Stimulated activated CD4-positive, alpha-beta T cell treated with anti-CD3 and anti-CD28 coated beads, Interleukin-12 subunit alpha, Interleukin-12 subunit beta, amount 100 ng/mL, for 48 hours (primary cell): ENCODE measurements at places on chromosomes 13 and 19.

DNA sequence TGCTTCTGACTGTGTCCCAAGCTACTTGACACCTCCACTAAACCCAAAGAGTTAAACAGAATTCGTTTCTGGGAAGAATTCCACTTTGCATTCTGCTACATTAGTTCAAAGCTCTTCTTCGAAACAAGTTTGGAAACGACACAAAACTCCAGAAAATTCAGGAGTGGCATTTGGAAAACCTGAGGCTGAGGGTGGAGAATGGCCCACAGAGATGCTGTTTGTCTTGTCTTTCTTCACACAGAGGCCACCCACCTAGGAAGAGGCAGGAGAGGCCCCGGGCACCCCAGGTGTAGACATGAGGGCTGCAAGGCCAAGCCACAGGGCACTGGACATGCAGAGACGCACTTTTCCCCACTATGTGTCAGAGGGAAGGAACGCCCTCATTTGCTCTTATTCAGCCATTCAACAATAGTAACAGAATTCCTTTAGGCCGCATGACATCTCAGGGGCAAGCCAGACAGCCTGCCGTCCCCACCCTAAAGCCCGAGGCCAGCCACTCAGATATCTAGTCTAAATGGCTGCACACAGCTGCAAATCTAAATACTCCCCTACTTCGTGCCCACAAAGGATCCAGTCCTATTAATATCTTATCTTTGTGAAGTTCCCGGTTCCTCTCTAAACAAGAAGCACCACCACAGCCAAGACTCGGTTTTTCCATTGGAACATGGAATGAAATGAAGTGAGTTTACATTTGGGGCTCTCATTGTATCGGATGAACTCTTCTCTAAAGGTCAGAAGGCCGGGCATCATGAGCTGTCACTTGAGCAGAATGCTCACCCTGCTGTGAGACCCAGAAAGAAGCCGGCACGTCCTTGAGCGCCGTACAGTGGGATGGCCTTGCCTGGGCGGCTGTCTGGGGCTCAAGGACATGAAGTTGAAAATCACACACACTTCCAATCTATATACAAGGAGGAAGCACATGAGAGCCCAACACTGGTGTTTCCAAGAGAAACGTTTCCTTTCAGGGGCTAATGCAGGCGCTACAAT lies 19.8 kb downstream of the COL4A1 start:
- no peak for DNase-seq

GRCh38 chr19:2294687-2295335 lies 12.8 kb upstream of the PEAK3 start:
- no peak for DNase-seq

DNA sequence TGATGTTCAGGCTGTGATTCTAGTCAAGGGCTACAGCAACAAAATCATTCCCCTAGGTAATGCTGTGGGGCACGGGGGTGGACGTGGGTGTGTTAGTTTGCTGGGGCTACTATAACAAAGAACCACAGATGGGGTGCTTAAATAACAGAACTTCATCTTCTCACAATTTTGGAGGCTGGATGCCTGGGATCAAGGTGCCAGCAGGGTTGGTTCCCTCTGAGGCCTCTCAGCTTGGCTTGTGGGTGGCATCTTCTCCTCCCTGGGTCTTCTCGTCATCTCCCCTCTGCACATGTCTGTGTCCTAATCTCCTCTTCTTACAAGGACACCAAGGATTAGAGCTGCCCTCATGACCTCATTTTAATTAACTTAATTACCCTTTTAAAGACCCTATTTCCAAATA lies 114.9 kb downstream of the ESD start:
- DNase-seq: no peak

GRCh38 chr19:3353493-3353892 lies 12.9 kb upstream of the NFIC start:
- no peak for DNase-seq

DNA sequence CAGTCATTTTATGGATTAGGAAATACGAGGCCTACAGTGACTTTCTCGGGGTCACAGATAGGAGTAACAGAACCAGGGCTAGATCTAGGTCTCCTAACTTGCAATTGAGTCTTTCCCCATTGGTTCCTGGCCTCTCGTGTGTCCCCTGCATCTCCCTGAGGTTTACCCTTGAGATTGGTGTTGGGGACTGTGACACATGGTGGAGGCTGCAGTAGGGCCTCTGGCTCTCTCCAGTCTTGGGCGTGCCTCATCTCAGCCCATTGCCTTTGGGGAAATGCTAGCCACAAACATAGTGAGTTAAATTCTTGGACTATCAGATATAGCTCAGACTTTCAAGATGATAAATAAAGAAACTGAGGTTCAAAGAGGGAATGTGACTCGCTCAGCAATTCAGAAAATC lies 212.1 kb downstream of the KCNRG start:
- no peak for DNase-seq

DNA sequence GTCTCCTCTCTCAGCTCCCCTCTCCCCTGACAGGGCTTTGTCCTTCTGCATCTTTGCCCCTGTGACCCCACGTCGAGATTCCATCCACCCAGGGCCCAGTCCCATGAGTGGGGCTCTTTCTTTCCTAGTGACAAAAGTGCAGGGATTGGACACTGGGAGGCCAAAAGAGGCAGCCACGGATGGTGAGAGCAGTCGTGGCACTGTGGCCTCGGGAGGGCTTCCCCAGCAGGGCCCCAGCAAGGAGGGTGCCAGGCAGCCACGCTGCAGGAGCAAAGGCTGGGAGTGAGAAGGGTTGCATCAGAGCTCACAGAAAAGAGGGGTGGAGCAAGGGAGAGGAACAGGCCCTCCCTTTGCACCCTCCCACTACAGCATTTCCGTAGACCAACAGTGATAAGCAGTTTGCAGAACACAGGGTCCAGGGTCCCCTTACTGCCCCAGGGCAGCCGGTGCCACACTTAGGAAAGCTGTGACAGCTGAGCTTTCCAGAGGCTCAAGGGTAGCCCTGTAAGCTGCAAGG lies 4.9 kb downstream of the ZSCAN1 start:
- DNase-seq: no peak

DNA sequence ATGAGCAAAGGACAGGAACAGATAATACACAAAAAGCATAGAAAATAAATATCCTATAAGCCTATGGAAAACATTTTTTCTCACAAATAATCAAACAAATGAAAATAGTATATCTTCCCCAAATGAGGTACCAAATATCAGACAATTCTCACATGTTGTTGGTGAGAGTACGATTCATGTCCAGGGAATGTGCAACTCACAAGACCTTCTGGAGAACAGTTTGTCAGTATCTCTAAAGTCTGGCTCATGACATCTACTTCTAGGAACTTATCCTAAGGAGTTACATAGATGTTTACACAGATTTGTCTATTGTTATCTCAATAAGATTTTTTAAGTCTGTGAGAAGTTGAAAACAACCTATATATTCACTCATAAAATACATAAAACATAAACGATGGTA lies 80.3 kb upstream of the ARHGEF7 start:
- DNase-seq: no peak

DNA sequence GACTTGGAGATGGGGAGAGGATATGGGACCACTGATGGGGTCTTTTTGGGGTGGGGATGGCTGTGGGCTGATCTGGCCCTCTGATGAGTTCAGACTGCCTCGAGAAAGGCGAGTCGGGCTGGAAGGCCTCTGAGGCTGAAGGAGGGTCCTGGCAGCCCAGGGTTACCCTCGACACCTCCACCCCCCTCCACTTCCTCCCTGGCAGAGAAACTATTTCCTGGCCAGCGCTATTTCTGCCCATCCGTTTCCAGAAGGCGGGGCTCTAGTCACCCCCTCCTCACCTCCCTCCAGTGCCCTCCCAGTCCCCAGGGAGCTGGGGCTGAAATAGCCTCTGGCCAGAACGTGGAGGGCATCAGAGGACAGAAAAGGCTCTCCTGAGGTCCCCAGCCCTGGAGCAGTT lies 9.7 kb downstream of the EXOC3L2 start:
- DNase-seq: no peak

DNA sequence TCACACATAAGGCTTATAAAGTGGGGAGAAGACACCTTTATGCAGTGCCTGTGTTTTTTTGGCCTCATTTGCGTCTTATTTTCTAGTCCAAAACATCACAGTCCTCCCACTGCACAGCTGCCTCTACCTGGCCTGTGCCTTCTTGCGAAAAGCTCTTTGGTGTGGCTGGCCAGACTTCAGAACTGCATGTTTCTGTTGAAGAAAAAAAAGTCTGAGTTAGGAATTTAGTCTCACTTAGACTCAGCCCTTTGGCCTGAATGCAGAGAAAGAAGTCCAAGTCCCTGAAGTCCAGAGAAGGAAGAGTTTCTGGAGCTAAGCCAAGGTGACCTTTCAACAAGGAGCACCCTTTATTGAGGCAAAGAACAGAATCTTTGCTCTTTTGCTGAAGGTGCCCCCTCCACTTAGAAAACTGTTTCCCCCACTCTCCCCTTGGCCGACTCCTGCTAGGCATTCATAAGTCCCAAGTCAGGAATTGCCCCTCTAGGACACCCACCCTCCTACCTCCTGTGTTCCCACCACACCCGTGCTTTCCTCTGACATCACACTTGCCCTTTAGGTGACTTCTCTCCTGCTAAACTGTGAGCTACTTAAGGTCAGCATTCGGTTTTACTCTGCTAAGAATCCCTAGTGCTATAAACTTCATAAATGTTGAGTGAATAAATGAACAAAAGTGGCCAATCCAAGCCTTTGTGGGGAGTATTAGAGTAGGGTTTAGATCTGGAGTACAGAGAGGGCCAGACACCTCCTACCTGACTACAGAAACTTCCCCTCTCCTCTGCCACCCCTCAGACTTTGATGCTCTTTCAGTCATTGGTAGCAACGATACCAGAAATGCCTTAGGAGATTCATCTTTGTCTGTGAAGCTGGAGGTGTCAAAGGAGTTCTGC lies 226.8 kb downstream of the LACC1 start:
- DNase-seq: no peak

DNA sequence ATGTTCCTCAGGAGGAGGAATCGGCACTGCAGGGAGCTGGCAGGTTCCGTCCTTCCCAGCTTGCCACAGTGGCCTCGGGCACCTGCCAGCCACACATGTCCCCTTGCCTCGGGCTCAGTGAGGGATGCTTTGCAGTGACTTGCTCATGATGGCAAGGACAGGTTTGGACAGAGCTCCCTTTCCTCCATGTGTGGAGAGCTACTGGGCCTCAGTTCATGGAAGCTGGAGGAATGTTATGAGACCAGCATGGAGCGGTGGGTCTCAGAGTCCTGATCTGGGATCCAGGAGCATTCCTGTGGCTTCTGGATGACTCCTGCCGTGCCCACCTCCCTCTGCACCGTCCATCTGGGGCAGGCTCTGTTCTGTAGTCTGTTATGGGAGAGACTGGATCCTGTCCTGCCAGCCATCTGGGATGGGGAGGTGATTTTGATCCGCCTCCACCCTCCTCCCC lies 59.2 kb downstream of the SIPA1L3 start:
- no peak for DNase-seq

DNA sequence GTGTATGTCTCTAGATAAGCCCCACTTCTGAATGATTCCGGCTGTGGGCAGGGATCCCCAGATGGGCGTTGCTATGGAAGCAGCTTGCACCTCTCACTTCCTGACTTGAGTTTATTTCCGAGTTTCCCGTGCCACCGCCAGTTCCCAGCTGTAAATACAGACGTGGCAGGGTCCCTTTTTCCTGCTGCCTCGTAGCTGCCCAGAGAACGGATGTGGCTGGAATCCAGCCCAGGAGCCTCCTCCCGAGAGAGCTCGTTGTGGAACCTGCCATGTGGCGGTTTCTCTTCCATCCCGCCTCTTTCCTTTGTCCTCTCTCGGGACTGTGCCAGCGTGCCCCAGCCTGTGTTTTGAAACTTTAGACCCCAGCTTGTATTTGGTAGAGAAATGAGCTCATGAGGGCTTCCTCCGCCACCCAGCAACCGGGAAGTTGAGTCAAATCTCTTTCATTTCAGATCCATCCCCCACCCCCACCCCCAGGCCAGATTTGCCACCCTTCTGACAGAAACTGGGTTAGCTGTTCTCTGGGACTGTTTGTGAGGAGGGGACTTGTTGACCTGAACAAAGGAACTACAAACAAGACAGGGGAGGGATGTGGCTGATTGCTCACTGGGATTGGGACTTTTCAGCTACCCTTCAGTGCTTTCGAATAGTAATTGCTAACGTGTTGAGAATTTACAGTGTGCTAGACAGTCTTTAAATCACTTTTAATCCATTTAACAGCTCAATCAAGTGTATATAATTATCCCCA lies 96.6 kb downstream of the SIPA1L3 start:
- peak; percentile 30 for DNase-seq

DNA sequence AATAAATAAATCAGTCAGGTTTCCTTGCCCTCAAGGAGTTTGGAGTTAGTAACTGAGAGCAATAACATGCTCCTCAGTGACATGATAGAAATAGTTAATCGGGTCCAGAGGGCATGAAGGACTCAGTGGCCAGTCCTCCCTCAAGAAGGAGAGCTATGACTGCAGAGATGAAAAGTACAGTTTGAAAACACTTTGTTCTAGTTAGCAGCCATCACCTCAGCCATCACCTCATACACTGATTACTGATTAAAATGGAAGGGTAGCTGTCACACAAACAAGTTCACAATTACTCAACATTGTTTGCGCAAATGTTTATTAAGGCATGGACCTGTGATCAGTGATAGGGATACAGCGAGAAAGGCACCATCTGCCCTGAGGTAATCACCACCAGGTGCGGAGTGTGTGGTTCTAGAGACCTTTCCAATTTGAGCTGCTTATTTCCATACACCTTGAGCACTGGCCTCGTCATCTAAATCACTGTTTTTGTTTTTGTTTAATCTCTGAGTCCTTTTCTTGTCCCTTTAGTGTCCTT lies 85.3 kb upstream of the RAP2A start:
- no peak for DNase-seq

DNA sequence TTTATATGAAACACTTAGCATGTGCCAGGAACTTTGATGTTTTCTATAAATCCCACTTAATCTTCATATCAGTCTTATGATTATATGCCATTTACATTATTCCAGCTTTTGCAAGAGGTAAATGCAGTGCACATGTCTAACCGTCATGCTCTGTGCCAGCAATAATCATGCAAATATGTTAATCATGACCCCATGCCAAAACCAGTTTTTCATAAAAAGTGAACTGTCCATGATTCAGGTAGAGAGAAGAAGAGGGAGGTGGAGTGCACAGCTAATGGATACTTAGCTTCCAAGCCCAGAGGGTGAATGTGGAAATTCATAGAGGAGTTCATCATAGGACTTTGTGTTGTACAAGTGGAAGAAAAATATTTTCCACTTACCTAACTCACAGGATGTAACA lies 458.4 kb downstream of the TBC1D4 start:
- no peak for DNase-seq

- no peak for DNase-seq
Observed at GRCh38 chr19:1864480-1865171, 1.2 kb upstream of the KLF16 start.

DNA sequence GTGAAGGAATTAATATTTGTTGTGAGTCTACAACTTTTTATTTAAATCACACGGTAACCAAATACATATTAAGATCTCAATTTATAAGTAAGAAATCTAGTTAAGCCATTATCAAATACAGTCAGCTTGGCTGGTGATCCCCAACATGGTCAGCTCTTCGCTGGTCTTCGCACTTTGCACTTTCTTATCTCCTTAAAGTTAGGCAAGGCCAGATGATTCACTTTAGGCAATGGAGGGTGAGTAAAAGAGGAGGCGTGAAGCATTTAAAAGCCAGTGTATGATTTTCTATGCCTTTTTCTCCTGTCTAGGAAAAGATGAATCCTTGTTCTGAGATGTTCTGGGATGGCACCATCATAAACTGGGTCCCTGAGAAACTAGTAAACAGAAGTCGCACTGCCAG lies 793.7 kb upstream of the ARGLU1 start:
- no peak for DNase-seq
